ENCODE measurements at places on chromosomes 4 and X. TPM values are rescaled to one million over a fixed set of nuclear protein-coding genes. Genes with fewer than 3 reads are reported as not detected.

Gene ARHGEF9
- total RNA-seq = 4.9 TPM

Gene ADGRL3
- total RNA-seq = 0.88 TPM

GRCh38 chrX:42869659-42870476 is 91.9 kb upstream of the PPP1R2C start:
- DNase-seq = no peak

- no peak for DNase-seq
These were observed 748 bp downstream of the CT47B1 start for GRCh38 chrX:120874678-120875557.

DNA sequence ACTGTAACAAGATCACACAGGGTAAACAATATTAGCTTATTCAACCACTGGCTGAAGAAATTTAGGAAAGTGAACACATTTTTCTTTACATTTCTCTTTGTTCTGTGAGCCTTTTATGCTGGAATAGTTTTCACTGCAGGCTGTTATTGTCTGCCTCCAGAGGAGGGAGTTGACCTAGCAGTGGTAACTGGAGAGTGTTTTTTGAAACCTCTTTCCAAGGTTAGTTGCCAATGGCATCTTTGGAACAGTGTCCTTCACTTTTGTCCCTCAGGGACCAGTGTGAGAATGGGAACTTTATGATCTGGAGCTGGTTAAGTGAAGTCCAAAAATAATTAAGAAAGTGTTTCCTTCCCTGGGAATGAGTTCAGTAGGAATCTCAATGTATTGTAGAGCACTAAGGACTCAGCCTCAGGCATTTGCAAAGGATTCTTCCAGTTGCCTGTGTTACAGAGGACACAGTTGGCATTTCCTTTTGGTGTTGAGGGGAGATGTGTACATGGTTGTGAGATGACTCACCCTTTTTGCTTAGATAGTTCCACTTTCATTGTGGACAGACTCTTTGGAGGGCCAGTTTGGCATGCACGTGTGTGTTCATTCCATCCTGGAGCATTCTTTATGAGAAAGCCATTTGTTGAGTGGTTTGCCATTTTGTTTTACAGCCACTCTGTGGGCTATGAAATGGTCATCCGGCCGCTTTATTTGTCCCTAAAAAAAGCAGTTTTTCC is 61.3 kb downstream of the AR start:
- peak; percentile 13 for DNase-seq

Gene CLCN4
- total RNA-seq = 307 TPM

DNA sequence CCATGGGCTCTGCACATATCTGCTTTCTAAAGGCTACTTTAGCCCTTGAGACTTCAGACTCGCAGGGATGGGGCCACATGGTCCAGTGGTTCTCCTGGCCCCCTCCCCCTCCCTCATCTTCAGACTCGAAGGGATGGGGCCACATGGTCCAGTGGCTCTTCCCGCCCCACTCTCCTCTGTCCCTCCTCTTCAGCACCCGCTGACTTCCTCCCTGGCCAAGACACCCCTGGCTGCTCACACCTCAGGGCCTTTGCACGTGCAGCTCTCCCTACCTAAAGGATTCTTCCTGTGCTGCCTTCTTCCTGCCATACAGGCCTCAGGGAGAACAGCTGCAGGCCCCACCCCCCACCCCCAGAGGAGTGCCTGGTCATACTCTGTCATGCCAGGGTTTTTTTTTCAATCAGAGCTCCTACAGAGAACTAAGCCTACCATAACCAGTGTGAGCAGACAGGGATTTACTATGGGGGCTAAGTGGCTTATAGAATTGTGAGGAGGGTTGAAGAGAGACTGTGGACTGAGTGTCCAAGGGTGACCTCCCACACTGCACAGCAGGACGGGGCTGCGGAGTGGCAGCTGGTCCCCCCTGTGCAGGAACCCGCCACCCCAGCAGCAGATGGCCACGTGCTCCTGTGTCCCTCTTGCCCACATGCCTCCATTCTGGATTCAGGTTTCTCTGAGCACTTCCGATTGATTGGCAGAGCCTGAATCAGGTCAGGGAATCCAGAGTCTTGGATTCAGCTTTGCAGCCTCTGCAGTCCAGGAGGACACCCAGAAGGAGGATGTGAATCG is 6.1 kb upstream of the SPON2 start:
- peak; percentile 53 for DNase-seq

GRCh38 chrX:129649268-129650182 is 5.2 kb downstream of the APLN start:
- no peak for DNase-seq

GRCh38 chr4:55993994-55994663 is 45.4 kb downstream of the CEP135 start:
- no peak for DNase-seq

DNA sequence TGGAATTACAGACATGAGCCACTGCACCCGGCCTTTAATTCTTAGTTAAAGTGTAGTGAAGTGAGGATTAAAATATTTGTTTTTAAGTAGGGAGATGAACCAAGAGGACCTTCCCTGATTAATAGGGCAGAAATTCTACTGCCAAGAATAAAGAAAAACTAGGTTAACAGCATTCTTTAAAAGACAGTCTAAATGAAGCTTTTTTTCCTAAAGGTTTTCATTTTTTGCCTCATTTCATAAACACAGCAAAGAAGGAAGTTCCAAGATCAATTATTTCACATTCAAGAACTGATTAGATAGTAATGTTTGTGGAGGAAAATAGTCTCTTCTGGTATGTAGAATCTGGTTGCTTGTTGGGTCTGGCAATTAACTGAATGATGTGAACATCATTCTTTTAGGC is 112.1 kb upstream of the ARSJ start:
- no peak for DNase-seq

Gene MSMO1
- total RNA-seq = 3.9 TPM

- DNase-seq = peak; percentile 11
These were observed 30.4 kb downstream of the FAT1 start for GRCh38 chr4:186693159-186693815.

GRCh38 chrX:50671661-50672060 is 142.3 kb downstream of the SHROOM4 start:
- no peak for DNase-seq

Gene ADAM29
- not detected for total RNA-seq

DNA sequence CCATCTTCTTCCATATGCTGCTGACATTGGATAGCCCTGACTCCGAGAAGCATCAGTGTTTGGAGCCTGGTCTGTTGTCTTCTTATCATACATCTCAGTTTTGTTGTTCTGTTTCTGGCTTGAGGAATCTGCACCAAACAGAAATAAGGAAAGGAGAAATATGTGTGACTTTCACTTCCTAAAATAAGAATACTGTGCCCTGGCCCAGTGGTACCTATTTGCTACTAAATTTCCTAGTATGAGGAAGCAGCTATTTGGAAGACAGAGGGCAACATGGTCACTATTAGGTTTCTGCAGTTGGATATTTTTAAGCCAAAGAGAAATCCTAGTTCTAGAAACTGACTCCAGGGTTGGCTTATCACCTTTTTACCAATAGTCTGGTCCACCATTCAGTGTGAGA is 16.8 kb downstream of the CT47C1 start:
- DNase-seq = no peak

GRCh38 chr4:136965478-136965877 is 566.8 kb downstream of the PCDH18 start:
- DNase-seq = no peak

Gene CD99
- 135 TPM for total RNA-seq

GRCh38 chr4:85520765-85521749 is 46.1 kb downstream of the ARHGAP24 start:
- no peak for DNase-seq

DNA sequence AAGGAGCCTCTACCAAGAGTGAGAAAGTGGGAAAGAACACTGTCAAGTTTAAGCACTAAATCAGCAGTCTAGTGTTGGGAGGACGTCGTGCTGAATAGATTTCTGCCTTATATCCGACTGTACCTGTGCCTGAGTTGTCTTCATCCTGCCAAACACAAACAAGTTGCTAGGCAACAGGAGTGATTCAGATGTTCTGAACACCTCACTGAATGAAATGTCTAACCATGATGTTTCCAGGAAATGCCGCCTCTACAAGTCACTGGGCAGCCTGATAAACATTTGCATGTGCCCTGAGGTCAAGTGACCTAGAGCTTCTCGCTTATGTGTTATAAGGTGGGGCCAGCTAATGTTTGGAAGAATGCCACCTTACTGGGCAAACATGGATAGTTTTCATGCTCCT is 37.9 kb downstream of the SGMS2 start:
- no peak for DNase-seq

Gene XAGE5
- not detected for total RNA-seq

GRCh38 chrX:72262077-72262476 is 15.0 kb downstream of the RPS4X start:
- no peak for DNase-seq

Gene YY2
- total RNA-seq = 0.75 TPM

Gene FRG1
- 39.3 TPM for total RNA-seq

- DNase-seq = peak; percentile 81
These were observed 3.0 kb upstream of the UBA1 start for GRCh38 chrX:47190445-47191269.

- DNase-seq = no peak
These were observed 314 bp downstream of the P2RY8 start for GRCh38 chrX:1536712-1537030.

Gene GPR173
- 0.07 TPM for total RNA-seq

Gene GASK1B
- total RNA-seq = 1.8 TPM

DNA sequence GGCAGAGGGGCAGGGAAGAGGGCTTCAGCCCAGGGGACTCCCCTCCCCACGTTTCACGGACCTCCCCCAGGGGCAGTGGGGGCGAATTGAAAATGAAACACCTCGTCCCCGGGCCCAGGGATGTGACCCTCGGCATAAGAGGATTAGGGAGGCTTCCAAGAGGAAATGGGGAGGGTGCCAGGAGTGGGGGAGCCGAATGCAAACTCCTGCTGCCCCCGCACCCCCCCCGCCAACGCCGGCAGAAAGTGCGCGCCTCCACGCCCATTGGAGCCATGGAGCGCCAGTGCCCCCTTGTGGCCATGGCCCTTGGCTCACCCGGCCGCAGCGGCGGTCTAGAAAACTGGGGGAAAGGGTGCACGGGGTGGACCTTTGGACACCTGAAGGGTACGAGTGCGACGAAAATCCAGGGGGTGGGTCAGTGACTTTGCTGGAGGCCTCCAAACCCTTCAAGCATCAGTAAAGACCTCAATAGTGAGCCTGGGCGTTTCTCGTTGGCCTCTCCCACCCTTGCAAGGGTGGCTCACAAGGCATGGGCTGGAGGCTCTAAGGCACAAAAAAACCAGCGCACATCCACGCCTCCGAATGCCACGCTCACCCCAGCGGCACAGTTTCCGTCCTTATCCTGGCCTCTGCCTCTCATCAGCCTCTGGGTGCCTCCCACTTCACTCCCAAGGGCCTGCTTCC is 120.8 kb upstream of the PJA1 start:
- DNase-seq = no peak

GRCh38 chr4:100168521-100168920 is 21.7 kb downstream of the DDIT4L start:
- no peak for DNase-seq

GRCh38 chr4:157040405-157040804 is 35.5 kb upstream of the GLRB start:
- DNase-seq = no peak

- DNase-seq = no peak
These were observed 154.9 kb upstream of the GYPA start for GRCh38 chr4:144295286-144295995.

DNA sequence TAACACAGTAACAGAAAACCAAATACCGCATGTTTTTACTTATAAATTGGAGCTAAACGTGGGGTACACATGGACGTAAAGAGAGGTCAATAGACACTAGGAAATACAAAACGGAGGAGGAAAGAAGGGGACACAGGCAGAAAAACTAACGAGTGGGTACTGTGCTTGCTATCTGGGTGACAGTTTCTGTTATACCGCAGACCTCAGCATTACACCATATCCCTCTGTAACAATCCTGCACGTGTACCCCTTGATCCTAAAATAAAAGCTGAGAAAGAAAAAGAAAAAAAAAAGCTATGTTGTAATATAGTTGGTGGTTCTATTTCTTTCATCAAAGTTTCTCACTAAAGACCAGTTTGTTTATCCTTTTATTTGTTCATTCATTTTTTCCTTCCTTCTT is 47.9 kb upstream of the UNC5C start:
- no peak for DNase-seq

All from gastrocnemius medialis (tissue), 4 donors.